ENCODE measurements at places on chromosomes 2 and 18.

- no peak for DNase-seq
Observed at GRCh38 chr18:61896757-61897156, 4.0 kb upstream of the RNF152 start.

- no peak for DNase-seq
Observed at GRCh38 chr2:240917684-240918257, 11.6 kb downstream of the CROCC2 start.

- DNase-seq, result no peak
Observed at GRCh38 chr18:80170395-80171053, 61.5 kb downstream of the ADNP2 start.

DNA sequence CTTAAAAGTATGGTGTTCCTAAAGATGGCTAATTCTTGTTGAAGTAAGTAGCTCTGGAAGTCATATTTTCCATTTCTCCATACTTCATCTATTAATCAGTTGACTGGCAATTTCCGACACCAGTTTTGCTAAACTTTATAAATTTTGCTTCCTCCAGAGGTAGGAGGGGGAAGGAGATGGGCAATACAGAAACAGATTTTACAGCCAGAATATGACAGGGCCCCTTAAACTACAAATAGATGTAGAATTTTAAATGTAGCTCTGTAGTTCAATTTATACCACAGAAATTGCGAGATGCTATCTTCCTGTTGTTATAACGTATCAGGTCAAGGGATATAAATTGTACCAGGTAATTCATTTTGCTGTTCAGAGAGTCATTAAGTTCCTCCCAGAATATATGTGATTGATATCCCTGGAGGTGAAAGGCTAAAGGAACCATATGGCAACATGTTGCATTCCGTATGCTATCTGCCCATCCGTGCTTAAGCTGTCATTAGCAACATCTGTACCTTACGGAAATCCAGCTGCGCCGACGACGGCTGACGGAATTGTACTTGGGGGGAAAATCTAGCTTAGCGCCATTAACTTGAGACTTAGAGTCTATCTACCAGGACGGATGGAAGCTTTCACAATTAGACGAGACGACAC lies 8.4 kb upstream of the NR4A2 start:
- DNase-seq, result peak; percentile 46

- DNase-seq, result no peak
Observed at GRCh38 chr2:58106896-58107295, 60.3 kb downstream of the VRK2 start.

GRCh38 chr2:140597205-140597604 lies 1533.6 kb downstream of the LRP1B start:
- DNase-seq, result no peak

DNA sequence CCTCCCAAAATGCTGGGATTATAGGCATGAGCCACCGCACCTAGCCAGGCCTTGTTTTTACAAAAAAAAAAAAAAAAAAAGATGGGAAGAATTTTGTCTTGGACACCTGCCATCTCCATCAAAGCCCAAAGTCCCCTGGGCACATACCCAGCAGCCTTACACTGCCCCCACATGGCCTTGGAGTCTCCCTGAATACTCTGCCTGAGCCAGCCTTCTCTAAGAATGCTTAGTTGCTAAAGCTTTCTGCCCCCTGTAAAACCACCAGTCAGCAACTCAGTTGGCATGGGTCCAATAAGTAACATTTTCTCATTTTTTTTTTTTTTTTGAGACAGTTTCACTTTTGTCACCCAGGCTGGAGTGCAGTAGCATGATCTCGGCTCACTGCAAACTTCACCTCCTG lies 40.6 kb downstream of the SPC25 start:
- no peak for DNase-seq

- DNase-seq, result no peak
Observed at GRCh38 chr2:101123795-101124471, 27.2 kb downstream of the TBC1D8 start.

- DNase-seq, result no peak
Observed at GRCh38 chr2:180268006-180268405, 260.9 kb upstream of the CWC22 start.

DNA sequence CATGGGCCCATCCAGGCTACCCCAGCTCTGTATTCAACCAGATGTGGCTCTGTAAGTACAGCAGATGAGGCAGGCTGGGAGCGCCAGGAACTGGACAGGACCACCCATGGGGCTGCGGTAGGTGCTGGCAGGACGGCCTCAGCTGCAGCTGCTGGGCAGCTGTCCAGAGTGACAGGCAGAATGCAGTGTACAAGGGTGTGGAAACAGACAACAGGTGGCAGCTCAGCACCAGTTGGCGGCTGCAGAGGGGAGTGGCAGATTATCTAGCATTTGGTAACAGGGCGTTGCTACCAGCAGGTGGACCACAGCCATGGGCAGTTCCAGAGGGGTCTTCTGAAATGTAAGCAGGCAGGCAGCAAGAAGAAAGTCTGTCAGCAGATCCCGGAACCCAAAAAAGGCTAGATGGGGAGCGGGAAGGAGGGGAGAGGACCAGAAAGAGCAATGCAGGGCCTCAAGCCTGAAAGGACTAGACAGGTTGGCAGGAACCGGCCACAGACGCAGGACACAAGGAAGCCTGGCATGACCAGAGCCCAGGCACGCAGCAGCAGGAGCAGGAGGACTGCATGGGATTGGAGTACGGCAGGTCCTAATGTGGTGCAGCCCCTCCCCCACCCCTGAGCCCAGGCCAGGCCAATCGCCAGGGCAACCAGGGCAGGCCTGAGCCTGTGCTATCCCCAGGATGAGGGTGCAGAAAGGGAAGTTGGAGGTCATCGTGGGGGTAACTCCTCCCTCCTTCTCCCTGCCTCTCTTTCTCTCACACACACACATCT lies 24.7 kb downstream of the PKDCC start:
- DNase-seq, result no peak

DNA sequence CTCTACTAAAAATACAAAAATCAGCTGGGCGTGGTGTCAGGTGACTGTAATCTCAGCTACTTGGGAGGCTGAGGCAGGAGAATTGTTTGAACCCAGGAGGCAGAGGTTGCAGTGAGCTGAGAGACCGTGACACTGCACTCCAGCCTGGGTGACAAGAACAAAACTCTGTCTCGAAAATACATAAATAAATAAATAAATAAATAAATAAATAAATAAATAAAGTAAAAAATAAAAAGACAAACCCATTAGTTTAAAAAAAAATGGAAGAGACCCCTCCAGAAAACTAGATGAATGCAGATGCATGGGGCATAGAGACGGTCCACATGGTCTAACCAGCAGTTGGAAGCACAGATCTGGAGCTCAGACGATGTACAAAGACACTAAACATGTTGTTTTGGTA lies 18.1 kb downstream of the TMEM163 start:
- no peak for DNase-seq

DNA sequence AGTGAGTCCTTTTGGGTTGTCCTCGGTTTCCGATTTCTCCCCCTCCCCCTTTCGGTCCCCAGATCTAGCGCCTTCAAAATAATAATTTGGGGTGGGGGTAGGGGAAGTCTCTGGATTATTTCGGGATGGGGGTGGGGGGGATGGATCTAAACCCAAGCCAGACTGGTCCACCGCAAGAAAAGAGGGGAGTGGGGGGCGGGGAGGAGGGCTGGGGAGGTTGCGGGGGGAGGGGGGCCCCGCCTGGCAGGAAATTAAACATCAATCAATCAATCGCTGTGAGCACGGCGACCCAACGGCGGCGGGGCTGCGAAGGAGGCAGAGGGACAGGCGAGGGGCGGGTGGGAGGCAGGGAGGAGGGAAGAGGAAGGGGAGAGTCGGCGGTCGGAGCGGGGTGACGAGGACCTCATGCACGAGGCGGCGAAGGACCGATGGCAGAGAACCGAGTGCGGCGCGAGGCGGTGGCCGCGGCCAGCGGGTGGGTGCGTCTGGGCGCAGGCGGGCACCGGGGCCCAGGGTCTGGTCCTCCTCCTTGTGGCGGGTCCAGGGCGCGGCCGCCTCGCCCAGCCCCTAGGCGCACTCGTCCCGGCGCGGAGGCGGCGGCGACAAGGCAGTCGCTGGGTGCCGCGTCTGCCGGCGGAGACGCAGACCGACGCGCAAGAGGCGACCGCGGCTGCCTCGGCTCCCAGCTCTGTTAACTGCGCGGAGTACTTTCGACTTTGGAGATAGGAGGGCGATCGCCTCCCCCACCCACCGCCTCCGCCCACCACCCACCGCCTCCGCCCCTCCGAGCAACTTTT lies 468 bp upstream of the SATB2 start:
- DNase-seq, result peak; percentile 30

GRCh38 chr18:60826346-60826745 lies 453.8 kb upstream of the MC4R start:
- no peak for DNase-seq
